Activated CD8-positive, alpha-beta memory T cell treated with anti-CD3 and anti-CD28 coated beads for 36 hours (primary cell): ENCODE measurements at places on chromosomes 2 and 18. TPM values are rescaled to one million over a fixed set of nuclear protein-coding genes. Genes with fewer than 3 reads are reported as not detected.

OSBPL1A gene
- total RNA-seq, result 0.89 TPM

CDKL4 gene
- total RNA-seq, result 0.32 TPM

PROM2 gene
- 0.25 TPM for total RNA-seq

DSEL gene
- total RNA-seq, result 0.15 TPM

REG3G gene
- not detected for total RNA-seq

TTLL4 gene
- 45.3 TPM for total RNA-seq

PUS10 gene
- total RNA-seq, result 8.7 TPM

KHK gene
- total RNA-seq, result 14.1 TPM
